ENCODE measurements at places on chromosomes 3 and 15.

- no peak for DNase-seq
These were observed 32.0 kb upstream of the GBE1 start for GRCh38 chr3:81793410-81793809.

DNA sequence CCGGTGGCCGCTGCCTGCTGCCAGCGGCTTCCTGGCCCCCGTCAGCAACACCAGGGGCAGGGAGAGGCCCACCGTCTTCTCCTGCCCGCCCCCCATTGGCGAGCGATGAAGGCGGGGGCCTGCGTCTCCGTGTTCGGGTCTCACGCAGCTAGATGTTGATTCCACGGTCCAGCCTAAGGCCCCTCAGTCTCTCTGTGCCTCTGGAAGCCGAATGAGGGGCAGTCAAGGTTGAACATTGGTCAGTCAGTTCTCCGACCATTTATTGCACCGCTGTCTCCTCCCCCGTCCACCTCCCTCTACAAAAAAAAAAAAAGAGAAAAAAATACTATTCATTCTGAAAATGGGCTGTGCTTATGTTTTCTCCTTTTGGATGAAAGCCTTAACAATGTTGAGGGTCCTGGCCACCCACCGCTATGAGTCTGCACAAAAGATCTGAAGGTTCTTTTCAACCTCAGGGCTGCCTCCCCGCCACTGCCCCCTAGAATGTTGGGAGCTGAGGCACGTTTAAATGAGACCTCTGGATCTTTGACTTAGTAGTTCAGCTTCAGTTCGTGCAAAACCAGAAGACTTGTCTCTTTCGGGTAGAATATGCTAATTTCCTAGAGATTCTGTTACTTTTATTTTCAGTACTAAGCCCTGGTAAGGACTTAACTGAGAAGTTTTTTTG, 736 bp downstream of the IREB2 start:
- no peak for DNase-seq

- DNase-seq, result no peak
These were observed 40.1 kb downstream of the CDCP1 start for GRCh38 chr3:45105855-45106671.

- no peak for DNase-seq
These were observed 17.8 kb downstream of the CGGBP1 start for GRCh38 chr3:88041005-88041404.

DNA sequence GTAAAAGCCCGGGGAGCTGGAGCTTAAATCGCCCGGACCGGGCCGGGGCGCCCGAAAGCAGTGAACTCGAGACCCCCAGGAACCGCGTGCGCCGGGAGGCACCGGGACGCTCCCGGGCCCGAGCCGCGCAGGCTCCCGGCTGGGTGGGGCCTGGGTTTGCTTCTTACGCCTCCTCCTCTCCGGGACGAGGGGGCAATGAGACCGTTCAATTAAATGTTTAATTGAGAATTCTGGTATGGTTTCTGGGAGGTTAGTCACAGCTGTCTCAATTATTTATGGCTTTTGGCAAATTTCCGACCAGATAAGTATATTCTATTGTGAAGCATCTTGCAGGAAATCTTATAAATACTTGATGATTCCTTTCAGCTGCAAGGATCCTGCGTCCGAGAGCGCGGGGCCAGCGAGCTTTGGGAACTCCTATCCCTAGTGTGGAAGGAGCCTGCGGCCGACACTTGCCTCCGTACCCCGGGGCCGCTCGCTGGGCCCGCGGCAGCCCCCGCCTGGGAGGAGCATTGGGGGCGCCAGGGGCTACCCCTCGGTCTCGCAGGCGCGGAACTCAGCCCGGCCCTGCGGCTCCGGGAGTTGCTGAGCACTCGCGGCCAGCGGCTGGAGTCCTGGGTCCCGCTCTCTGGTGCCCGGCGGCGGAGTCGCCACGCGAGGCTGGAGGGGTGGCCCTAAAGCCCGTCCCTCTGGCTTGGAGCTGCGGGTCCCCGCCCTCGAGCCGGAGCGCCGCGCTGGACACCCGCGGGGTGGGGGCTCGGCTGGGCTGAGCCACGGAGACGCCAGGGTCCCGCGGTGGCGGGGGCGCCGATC, 10.3 kb downstream of the ISL2 start:
- no peak for DNase-seq

GRCh38 chr3:43005253-43005652, 26.1 kb downstream of the GASK1A start:
- DNase-seq, result no peak

DNA sequence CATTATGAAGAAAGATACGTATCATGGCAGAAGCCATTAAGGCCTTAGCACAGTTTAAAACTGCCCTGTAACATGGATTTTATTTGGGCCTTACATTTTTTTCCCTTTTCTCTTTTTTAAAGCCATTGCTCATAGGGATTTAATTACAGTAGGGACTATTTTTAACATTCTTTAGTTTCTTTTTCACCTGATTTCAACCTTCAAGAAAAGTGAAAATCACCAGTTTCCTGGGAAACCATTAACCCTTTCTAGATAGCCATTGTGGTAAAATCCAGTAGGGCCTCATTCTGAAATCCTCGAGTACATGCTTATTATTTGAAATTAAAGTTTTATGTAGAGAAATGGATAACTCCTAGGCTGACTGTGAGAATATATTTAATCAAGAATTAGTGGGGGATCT, 3.1 kb downstream of the SPRED1 start:
- DNase-seq, result no peak

Measured in NCI-H524 treated with DMSO at 0.1 percent for 48 hours (cell line).